ENCODE measurements at places on chromosomes 6 and 20.

GRCh38 chr6:122392564-122393350 lies 6.7 kb upstream of the HSF2 start:
- DNase-seq = no peak

GRCh38 chr6:4351520-4352321 lies 216.3 kb upstream of the ECI2 start:
- no peak for DNase-seq

DNA sequence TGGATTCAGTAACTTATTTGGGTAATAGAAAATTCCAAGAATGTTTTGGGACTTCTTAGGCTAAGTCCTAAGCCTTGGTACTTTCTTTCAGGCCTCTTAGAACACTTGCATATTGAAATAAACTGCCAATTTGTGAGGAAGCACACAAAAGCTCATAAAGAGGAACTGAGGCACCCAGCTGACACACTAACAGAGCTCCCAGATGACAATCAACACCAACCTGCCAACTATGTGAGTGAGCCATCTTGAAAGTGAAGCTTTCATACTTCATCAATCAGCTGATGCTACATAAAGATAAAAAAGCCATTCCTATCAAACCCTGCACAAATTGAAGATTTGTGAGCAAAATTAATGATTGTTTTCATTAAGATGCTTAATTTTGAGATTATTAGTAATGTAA lies 832.5 kb upstream of the EPHA7 start:
- no peak for DNase-seq

DNA sequence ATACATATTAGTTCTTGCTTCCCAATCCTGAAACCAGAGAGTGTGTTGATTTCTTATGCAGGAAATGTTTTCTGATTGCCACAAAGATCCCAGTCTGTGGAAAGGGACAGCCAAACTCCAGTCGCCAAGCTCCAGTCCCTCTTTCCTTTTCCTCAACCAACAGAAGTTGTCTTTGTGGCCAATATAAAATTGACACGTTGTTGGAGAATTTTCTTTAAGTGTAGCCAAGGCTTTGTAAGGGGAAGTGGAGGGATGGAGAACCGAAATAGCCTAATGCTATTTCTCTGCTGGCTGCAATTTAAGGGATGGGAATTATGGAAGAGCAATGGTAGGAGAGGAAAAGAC lies 5.4 kb downstream of the ADGRB3 start:
- no peak for DNase-seq

DNA sequence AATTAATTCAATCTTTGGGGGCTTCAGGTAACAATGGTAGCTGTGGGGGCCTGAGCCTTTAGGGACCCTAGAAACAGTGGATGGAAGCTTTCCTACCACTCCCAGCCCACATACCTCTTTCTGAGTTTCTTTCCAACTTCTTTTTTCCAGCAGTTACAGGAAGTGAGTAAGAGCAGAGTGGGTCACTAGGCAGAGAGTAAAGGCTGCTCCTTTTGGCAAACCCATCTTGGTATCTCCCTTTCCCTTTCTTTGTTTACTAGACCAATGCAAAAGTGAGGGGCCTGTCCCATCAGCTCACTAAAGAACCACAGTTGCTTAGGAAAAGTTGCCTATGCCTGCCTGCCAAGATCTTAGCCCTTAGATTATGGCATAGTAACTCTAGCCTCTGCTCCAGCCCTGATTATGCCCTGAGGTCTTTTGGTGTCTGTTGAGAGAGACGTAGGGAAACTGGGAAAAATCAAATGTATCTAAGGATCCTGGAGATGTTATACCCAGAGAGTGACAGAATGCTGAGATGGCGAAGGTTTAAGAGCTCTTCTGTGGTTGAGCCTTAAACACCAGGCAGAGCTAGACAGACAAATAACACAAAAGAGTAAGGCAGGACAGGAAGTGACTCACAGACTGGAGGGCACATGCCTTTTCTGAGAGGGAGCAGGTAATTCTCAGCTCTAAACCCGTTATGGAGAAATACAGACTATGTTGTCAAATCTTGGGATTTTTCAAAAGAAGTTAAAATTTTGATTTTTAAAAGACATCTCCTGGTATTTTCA lies 31.3 kb downstream of the TRMT6 start:
- no peak for DNase-seq

DNA sequence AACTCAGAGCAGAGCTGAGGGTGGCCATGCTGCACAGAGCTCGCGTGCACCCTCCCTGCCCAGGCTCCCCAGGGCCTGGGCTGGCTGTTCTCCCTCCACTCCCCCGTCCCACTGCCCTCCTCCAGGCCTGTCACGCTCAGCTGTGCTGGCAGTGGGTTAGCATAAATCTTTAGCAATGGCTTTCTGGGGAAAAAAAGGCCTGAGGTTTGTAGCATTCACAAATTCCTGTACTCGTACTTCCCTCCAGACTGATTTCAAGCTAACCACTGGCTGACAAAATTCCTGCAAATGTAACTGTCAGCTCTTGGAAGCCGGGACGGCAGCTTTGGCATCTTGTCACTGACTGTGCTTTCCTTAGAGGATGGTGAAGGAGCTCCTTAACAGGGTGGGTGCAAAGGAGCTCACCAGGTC lies 22.3 kb upstream of the SMOC2 start:
- no peak for DNase-seq

GRCh38 chr6:43865086-43865485 lies 95.1 kb downstream of the VEGFA start:
- no peak for DNase-seq

- DNase-seq = no peak
Measured at GRCh38 chr6:112956696-112957535, 609.8 kb downstream of the RFPL4B start.

GRCh38 chr6:10585209-10585845 lies 64.2 kb downstream of the GCNT2 start:
- DNase-seq = no peak

GRCh38 chr6:85911067-85911466 lies 268.4 kb upstream of the SYNCRIP start:
- no peak for DNase-seq

DNA sequence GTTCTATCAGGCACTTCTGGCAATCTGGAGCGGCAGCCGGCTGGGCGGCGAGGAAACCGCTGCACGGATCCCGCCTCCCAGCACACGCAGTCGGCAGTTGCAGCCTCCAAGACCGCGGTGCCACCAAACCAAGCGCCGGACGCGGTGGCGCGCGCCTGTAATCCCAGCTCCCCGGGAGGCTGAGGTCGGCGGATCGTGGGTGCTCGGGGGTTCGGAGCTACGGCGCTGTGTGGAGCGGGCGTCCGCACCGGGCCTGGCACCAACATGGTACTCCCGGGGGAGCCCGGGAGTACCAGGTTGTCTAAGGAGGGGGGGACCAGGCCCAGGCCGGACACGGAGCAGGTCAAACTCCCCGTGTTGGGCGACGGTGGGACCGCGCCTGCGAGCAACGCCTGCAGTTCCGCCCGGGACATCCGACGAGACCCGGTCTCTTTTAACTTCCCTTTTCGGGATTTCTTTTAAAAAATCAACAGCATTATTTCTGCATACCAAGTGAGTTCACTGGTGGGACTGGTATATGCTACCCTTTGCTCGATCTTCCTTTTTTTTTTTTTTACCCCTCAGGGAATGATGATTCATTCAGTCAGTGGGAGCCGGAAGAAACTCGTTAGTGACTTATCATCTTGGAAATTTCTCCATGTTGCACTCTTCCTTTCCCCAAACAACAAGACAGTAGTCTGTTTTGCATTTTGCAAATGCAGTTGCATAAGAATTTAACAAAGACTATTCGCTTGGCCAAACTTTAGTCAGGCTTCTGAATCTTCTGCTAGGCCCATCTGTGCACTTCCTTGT lies 27.6 kb downstream of the ZNF311 start:
- DNase-seq = no peak

- DNase-seq = no peak
Measured at GRCh38 chr20:8050157-8050837, 30.7 kb upstream of the TMX4 start.

GRCh38 chr6:33846226-33846625 lies 42.4 kb upstream of the MLN start:
- peak; percentile 21 for DNase-seq

DNA sequence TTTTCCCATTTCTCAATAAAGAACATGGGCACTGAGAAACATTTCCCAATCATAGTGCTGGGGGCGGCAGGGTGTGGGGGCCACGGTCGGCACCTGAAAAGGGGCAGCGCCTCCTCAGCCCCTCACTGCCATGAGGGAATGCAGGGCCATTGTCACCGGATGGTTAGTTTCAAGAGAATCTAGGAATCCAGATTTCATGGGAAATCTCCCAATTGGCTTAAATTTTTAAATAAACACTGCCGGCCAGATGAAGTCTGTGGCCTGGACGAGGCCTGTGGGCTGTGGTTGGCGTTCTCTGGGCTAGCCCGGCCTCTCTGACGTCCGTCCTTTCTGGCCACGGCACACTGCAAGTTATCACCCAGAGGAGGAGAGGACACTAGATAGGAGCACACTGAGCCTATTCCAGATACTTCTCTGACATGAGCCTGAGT lies 25.6 kb downstream of the MANBAL start:
- DNase-seq = no peak

GRCh38 chr20:59441860-59442810 lies 141.7 kb downstream of the EDN3 start:
- peak; percentile 56 for DNase-seq

GRCh38 chr6:57224769-57225515 lies 2.8 kb upstream of the RAB23 start:
- no peak for DNase-seq

GRCh38 chr20:31901615-31902014 lies 31.2 kb downstream of the TTLL9 start:
- no peak for DNase-seq

DNA sequence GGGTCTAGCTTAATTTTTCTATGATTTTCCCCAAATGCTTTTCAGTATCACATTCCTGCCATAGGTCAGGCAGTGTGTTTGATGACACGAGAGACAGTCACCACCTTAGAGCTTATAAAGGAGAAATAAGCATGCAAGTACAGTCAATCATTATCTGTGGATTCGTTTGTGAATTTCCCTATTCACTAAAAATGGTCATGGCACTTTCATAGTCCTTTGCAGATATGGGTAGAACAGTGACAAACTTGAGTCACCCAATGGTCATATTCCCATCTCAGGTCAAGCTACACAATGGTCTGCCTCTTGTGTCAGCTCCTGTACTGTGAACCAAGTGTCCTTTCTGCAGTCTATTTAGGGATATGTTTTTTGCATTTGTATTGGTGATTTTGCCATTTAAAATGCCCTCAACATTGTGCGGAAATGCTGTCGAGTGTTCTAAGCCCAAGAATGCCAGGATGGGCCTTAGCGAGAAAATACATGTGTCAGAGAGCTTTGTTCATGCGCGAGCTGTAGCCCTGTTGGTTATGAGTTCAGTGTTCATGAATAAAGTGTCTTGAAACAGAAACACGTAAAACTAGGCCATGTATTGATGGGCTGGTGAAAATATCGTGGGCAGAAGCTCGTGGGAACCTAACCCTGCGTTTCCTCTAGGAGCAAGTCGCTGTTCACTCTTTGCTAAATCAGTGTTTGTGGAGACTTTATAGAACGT lies 19.8 kb downstream of the SUMO4 start:
- DNase-seq = no peak

- DNase-seq = no peak
Measured at GRCh38 chr6:85506441-85507093, 56.7 kb downstream of the NT5E start.

GRCh38 chr20:49570828-49571552 lies 3.1 kb upstream of the PTGIS start:
- DNase-seq = no peak

GRCh38 chr20:38002422-38002821 lies 30.8 kb downstream of the TTI1 start:
- DNase-seq = no peak

DNA sequence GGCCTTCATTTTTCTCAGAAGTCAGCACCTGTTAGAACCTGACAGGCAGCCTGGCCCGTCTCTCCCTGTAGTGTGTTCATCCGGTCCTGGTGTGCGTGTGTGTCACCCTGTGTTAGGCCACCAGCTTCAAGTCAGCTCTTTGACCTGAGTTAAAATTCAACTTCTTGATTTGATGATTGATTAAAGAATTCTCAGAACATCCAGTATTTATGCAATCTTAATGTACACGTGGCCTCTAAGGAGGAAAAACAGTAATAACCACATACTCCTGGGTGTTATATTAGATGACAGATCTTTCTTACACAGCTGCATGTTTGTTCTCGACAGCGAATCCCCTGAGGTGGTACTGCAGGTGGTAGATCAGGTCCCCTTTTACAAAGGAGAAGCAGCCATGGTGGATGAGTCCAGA lies 19.1 kb upstream of the TMEM217 start:
- no peak for DNase-seq

DNA sequence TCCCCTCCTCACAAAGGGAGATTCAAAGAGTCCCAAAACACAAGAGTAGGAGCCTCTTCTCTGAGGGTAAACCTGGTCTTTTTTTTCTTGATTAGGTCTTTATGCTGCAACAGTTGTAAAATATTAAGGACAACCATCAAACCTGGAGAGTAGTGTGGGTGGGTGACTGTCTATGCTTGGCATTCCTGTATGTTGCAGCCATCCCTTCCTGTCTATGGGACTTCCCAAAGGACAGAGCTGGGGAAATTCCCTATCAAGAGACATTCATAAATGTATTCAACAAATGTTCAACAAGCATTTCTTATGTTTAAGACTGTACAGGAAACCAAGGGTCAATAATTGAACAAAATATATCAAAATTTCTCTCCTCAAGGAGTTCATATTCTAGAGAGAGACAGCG lies 5.5 kb downstream of the BTN2A2 start:
- DNase-seq = no peak

DNA sequence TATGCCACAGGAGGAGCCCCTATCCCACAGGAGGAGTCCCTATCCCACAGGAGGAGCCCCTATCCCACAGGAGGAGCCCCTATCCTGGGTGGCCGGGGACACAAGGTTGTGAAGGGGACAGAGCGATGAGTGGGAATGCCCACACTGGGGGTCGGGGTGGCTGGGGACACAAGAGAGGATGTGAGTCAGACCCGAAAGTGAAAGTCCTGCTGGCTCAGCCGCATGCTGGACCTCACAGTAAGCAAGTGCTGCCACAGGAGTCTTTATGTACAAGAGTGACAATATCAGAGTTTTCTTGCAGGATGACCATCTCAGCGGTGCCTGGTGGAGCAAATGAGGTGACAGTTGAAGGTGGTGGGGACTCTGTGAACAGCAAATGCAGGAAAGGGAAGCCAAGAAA lies 93.7 kb downstream of the PSMB1 start:
- DNase-seq = no peak

DNA sequence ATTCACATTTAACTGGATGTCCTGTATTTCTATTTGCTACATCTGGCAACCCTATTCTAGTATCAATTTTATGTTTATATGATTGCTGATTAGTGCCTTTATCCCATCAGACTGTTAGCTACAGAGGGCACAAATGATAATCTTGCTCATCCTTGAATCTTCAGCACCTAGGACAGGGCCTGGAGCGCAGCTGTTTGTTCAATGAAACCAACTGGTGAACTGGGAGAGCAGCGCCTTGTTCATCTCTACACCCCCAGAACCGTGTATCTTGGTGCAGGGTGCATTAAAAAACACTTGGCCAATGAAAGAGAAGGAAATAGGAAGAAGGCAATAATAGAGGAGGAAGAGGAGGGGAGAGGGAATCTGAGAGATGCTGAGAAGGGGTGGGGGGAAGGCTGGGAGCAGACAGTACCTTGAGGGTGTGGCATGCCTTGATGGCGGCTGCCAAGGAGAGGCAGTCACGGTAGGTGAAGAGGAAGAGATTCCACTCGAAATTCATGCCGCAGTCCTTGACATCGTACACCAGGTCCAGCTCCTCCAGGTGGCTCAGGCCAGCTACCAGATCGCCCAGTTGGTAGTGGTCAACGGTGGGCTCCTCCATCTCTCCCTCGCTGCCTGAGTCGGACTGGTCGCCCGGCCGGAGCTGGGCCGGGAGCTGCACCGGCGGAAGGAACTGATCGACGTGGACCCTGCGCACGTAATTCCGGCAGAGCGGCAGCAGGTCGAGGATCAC lies 15.5 kb downstream of the TMEM151B start:
- DNase-seq = no peak

- no peak for DNase-seq
Measured at GRCh38 chr6:11291582-11291981, 59.1 kb upstream of the NEDD9 start.

Data from NCI-H524 (cell line).